ENCODE measurements at places on chromosomes 2 and 18. TPM values are rescaled to one million over a fixed set of nuclear protein-coding genes. Genes with fewer than 3 reads are reported as not detected.

Gene NFATC1
- 11.7 TPM for total RNA-seq

Gene CXCR4
- total RNA-seq, result 14.4 TPM

Gene ARHGEF4
- 18.5 TPM for total RNA-seq

GRCh38 chr2:60262178-60262577 is 291.3 kb downstream of the BCL11A start:
- no peak for DNase-seq
- no peaks in the 10 kb centered on the region for H3K27me3 ChIP-seq
- H3K27ac ChIP-seq, result no peak overlapping the region
- H3K4me1 ChIP-seq, result no peaks in the 10 kb centered on the region
- no peak overlapping the region for H3K4me3 ChIP-seq

DNA sequence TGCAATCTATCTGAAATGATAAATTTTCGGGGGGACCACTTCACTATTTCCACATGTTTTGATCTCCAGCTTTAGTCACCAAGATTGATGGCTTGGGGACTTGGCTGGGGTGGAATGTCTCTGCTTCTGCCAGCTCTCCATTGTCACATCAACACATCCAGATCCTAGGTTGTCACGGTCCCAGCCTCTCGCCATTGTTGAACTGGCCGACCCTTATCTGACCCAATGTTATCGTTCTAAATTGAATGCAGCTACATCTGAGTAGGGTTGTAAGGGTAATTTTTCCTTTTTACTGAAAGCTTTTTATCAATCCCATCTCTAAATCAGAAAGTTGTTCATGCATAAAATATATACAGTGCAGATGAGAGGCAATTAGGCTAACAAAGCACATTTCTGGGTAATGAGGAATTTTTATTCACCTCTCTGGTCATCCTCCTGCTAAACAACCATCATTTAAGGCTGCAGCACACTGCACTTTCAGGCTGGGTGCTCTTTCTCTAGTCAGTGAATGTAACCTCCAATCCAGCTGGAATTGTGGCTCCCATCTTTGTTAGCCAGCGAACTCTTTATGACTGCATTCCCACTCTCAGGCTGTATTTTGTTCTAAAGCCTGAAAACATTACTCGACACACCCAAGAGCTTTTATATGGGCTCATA is 128.2 kb downstream of the COL4A4 start:
- H3K27ac ChIP-seq, result no peak overlapping the region
- H3K27me3 ChIP-seq, result no peaks in the 10 kb centered on the region
- H3K4me1 ChIP-seq, result no peaks in the 10 kb centered on the region
- no peak for DNase-seq
- H3K4me3 ChIP-seq, result no peak overlapping the region

DNA sequence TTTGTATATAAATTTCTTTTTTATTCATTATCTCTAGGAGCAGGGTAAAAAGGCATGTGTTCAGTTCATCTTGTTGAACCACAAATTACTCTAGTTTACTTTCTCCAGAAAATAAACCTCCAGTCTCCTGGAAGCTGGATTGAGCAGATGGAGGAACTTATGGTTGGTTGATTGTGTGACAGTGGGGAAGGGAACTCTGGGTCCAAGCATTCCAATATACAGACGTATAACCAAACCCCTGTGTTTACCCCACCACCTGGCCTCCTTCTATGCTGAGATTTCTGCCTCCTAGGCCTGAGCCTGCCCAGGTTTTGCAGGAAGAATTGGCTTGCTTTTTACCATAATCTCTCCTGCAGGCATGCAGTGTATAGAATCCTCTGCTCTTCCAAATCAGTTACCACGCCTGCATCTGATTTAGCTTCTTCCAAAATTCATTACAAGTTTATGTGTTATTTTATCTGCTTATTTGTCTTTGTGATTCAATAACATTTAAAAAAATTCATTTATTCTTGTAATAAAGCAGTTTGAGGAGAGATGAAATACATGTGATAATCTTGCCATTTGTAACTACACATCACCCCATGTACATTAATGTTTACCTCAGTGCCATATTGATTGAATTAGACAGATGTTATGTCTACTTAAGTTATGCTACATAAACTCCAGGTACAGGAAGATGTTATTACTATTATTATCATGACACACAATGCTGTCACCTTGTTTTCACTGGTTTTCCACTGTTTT is 2.5 kb upstream of the RAB27B start:
- no peak for DNase-seq
- H3K27me3 ChIP-seq, result no peaks in the 10 kb centered on the region
- no peak overlapping the region for H3K27ac ChIP-seq
- no peaks in the 10 kb centered on the region for H3K36me3 ChIP-seq
- no peak overlapping the region for H3K4me3 ChIP-seq

DNA sequence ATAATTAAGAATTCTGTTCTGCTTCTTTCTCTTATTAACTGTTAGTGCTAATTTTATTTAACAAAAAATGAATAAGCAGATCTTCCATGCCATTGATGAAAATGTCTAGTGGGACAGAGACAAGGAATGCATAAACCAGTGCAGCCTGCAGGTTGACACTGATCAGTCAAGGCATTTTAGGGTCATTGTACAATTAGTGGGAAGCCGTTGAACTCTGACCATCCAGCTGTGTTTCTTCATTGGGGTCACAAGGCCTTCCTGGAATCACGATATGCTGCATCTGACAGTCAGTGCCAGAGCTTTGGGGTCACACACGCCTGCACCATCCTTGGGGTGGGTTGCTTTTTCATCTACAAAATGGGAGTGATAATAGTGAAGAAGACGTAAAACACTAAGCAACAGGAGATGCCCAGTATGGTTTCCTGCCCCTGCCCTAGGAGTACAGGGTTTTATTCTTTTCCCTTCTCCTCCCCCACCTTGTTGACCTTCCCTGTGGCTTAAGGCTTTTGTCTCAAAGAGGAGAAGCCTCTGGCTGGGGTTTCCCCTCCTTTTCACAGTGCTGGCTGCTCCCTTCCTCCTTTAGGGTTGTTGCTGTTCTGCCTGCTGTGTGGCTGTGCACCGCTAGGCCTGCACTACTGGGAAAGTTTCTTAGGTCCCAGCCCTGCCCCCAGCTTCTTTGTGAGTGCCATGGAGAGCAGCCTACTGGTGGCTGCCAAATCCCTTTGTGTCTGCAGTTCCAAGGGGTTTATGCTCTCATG is 245.6 kb downstream of the TPGS2 start:
- H3K4me1 ChIP-seq, result peaks cover 11% of the 10 kb centered on the region
- H3K36me3 ChIP-seq, result no peaks in the 10 kb centered on the region
- DNase-seq, result no peak
- H3K4me3 ChIP-seq, result no peak overlapping the region
- H3K27ac ChIP-seq, result no peak overlapping the region

GRCh38 chr2:236536727-236537398 is 32.8 kb upstream of the ACKR3 start:
- no peak overlapping the region for H3K27ac ChIP-seq
- no peak overlapping the region for H3K4me3 ChIP-seq
- peaks cover 4% of the 10 kb centered on the region for H3K4me1 ChIP-seq
- no peak for DNase-seq
